ENCODE measurements at places on chromosomes 3 and 15.
A peak's percentile ranks its signal among the peaks of the same experiment; 100 is the strongest.

DNA sequence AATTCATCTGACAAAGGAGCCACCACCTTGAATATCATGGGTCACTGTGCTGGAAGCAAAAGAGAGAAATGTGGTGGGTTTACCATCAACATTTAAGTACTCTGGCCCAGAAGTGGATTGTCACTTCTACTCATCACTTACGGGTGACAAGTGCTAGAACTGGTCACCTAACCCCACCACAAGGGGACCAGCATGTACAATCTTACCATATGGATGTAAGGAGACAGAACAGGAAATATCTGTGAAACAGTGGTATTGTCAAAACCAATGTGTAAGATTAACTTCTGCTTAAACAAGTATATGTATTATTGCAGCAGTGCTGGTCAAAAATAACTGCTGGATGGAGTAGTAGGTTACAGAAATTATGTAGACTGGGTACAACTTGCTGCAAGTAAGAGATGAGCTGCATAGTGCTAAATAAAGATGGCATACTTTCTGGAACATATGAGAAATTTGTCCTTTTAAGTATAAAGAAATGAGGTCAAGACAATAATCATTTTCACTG, 171.8 kb downstream of the POTEB3 start:
- DNase-seq = no peak

DNA sequence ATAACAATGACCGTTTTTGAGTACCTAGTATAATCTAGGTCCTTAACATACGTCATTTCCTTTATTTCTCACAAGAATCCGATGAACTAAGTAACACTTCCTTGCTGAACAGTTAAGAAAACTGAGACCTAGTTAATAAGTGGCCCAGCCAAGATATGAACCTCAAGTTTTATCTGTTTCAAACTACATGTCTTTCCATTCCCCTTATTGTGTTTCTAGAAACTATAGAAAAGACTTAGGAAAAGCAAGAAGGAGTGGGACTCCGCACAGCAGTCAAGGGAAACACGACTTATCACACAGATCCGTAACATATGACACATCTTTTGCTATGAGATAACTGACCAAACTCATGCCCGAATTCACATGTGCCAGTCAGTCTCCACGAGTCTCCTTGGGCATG, 221.2 kb upstream of the ADAMTS9 start:
- DNase-seq = no peak

GRCh38 chr3:52892290-52892624, 5.1 kb downstream of the STIMATE start:
- DNase-seq = no peak

GRCh38 chr3:118863731-118864322, 170.8 kb downstream of the IGSF11 start:
- DNase-seq = no peak

GRCh38 chr15:53565721-53566120, 193.7 kb downstream of the WDR72 start:
- no peak for DNase-seq

- no peak for DNase-seq
Observed at GRCh38 chr15:27323801-27324200, 352.8 kb downstream of the GABRG3 start.

DNA sequence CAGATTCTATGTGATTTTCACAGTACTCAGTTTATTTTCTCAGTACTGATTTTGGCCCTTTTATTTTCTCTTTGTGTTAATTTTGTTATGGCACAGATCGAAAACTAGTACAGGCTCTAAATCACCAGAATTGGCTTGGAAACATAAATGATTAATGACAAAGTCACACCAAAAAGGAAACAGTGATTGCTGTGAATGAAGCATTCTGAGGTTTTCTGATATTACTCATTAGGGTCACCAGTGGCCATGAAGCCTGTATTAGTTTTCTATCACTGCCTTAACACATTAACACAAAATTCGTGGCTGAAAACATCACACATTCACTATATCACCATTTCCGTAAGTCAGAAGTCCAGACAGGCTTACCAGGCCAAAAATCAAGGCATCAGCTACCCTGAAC, 343.0 kb upstream of the THRB start:
- no peak for DNase-seq

DNA sequence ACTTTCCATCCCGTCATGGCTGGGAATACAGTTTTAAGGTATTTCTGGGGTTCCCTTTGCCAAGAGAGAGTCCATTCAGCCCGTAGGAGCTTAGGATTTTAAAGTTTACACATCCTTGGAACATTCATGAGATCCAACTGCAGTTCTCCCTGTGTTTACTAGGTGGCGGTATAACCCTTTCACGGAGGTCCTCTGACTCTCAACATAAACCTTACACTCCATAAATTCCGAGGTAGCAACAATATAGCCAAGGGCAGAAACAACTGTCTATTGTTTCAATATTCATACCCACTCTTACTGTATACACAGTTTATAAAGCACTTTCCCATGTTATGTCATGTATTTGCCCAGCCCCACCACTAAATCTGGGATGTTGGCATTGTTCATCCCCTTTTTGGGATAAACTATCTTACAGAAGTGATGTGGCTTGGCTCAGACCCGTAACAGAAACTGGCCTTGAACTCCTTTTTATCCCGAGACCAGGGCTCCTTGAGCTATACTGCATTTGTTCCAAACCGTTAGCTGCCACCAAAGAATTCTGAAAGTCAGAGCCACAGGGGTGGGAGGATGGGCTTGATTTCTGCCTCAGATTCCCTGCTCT, 69.2 kb upstream of the COL6A5 start:
- peak; percentile 15 for DNase-seq

- no peak for DNase-seq
Observed at GRCh38 chr3:13796701-13797460, 83.0 kb downstream of the WNT7A start.
